ENCODE measurements at places on chromosomes 3 and 15.

- no peak for DNase-seq
Measured at GRCh38 chr15:47504624-47505256, 212.6 kb upstream of the SEMA6D start.

DNA sequence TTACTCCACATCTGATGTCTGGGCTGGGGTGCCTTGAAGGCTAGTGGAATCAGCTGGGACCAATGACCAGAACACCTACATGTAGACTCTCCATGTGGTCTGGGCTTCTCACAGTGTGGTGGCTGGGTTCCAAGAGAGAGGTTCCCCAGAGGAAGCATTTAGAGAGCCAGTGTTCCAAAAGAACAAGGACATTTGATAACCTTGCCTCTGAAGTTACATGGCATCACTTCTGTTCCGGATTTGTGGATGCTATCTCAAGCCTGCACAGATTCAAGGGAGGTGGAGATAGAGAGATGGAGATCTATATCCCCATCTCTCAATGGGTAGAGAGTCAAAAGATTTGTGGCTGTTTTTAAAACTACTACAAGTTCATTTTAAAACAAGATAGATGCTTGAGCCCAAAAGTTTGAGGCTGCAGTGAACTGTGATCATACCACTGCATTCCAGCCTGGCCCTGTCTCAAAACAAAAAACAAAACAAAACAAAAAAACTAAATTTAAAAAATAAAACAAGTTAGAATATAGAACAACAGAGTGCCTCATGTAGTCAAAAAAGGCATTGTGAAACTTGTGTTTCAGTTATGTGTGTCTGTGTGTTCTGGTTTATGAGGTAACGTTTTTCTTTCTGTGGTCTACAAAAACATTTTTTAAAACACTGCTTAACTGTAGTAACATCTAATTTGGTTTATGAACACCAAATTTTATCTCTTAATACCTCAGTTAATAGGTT is 44.8 kb downstream of the PDE8A start:
- no peak for DNase-seq

DNA sequence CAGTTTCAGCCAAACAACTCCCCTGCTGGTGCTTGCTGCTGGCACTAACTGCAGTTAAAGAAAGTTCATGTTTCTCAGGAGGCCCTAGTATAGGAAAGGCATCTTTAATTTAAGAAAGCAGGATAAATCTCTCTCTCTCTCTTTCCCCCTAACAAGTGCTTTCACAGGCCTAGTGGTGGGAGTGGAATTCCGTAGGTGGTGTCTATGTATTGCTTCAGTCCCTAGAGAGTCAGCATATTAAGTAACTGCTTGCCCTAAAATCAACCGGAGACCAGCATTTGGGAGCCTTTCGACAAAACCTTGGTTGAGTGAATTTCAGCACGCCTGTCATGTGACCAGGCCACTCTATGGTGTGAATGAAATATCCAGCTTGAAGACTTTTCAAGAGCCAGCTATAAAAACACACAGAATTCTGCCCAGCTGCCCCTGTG is 169.2 kb upstream of the TGFBR2 start:
- DNase-seq = peak; percentile 24

DNA sequence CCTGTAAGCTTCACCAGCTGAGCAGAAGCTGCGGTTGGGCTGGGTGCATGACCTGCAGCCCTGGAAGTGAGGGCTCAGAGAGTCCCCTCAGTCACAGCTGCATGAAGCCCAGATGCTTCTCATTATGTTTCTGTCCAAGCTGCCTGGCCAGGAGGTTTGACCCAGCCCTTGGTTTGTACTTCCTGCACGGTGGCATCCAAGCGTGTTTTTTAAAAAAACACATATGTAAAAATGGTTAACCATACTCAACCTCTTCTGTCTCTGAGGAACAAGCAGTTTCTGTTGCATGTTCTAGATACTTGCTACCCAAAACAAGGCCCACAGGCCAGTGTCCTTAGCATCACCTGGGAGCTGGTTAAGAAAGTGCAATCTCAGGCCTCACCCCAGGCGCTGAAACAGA is 76.0 kb upstream of the ATP10A start:
- no peak for DNase-seq
